Chondrocyte (in vitro differentiated cells): ENCODE measurements at places on chromosomes 11 and 22. TPM values are rescaled to one million over a fixed set of nuclear protein-coding genes. Genes with fewer than 3 reads are reported as not detected.

TMPRSS4 gene
- total RNA-seq, result not detected in 3 replicates

GRCh38 chr11:117220568-117220967, 11.3 kb downstream of the PCSK7 start:
- H3K27me3 ChIP-seq, result no peaks in the 10 kb centered on the region
- peak overlapping the region; percentile 84 for H3K27ac ChIP-seq
- peaks cover 12% of the 10 kb centered on the region for H3K36me3 ChIP-seq
- H3K4me1 ChIP-seq, result peaks cover 62% of the 10 kb centered on the region
- DNase-seq, result no peak

OR4D9 gene
- not detected in 3 replicates for total RNA-seq

MUC15 gene
- total RNA-seq, result not detected in 3 replicates

DNA sequence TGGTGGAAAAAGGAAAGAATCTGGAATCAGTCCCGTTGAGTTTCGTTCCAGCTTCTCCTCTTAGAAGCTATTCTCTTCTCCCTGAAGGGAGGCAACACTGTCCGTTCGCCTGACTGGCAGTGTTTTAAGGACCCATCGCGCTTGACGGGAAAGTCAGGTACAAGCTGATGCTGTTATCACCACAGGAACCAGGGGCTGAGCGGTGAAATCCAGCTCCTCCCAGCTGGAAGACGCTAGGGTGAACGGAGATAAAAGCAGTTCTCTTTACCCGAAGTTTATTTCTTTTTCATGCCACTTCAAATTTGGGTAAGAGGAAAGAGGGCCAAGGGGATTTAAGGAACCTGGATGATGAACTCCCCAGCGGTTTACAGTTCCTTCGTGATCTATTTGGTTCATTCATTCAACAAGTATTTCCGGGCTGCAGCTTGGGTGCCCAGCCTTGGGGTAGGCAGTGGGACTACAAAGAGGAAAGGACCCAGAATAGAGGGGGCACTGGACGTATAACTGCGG, 551 bp upstream of the DEUP1 start:
- peaks cover 9% of the 10 kb centered on the region for H3K4me1 ChIP-seq
- H3K36me3 ChIP-seq, result no peaks in the 10 kb centered on the region

- no peak for DNase-seq
- no peaks in the 10 kb centered on the region for H3K27me3 ChIP-seq
- H3K4me1 ChIP-seq, result peaks cover 22% of the 10 kb centered on the region
- H3K4me3 ChIP-seq, result no peak overlapping the region
These were observed 634.3 kb downstream of the OPCML start for GRCh38 chr11:132898021-132898420.
